ENCODE measurements at places on chromosomes 16 and 17.

- no peak overlapping the region for H3K27ac ChIP-seq
- no peaks in the 10 kb centered on the region for H3K27me3 ChIP-seq
- H3K36me3 ChIP-seq, result no peaks in the 10 kb centered on the region
- H3K4me3 ChIP-seq, result no peak overlapping the region
Observed at GRCh38 chr17:34757611-34758010, 178.2 kb downstream of the TMEM132E start.

DNA sequence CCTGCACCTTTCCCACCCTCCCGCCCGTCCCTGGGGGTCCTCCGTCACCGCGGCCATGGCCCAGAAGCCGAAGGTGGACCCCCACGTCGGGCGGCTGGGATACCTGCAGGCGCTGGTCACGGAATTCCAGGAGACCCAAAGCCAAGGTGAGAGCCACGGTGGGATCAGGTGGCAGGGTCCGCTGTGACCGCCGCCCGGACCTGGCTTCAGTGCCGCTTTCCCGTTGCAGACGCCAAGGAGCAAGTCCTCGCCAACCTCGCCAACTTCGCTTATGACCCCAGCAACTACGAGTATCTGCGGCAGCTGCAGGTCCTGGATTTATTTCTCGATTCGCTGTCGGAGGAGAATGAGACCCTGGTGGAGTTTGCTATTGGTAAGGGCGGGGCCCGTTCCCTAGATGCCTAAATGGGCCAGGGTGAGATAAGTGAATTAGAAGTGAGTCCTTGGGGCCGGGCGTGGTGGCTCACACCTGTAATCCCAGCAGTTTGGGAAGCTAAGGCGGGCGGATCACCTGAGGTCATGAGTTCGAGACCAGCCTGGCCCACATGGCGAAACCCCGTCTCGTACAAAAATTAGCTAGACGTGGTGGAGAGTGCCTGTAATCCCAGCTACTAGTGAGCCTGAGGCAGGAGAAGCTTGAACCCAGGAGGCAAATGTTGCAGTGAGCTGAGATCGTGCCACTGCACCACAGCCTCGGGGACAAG, 617 bp downstream of the ARMC7 start:
- H3K27me3 ChIP-seq, result no peaks in the 10 kb centered on the region
- peak overlapping the region; percentile 87 for H3K4me3 ChIP-seq
- no peaks in the 10 kb centered on the region for H3K36me3 ChIP-seq
- H3K4me1 ChIP-seq, result peaks cover 46% of the 10 kb centered on the region

- H3K27ac ChIP-seq, result peak overlapping the region; percentile 56
- no peaks in the 10 kb centered on the region for H3K27me3 ChIP-seq
- no peak overlapping the region for H3K4me3 ChIP-seq
- DNase-seq, result no peak
- peaks cover 41% of the 10 kb centered on the region for H3K4me1 ChIP-seq
Observed at GRCh38 chr16:30744183-30744582, 4.0 kb upstream of the PHKG2 start.

DNA sequence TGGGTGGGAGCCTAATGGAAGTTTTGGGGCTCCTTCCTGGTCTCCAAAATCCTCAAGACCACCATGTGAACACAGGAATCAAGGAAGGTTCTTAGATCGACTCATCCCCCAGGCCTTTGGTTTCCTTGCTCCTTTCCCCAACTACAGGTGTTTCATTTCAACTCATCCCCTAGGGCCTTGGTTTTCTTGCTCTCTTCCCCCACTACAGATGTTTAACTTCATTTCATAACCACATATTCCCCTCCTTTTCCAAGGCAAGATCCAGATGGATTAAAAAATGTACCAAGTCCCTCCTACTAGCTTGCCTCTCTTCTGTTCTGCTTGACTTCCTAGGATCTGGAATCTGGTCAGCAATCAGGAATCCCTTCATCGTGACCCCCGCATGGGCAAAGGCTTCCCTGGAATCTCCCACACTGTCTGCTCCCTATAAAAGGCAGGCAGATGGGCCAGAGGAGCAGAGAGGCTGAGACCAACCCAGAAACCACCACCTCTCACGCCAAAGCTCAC, at the start of gene CCL11:
TSS of gene CCL11 (plus strand) at position 457 of the 507 bp plus-strand sequence. CDS start 67 bp downstream, outside the sequence.
- no peak for DNase-seq
- no peak within 1 kb of the TSS for H3K4me3 ChIP-seq
- no peaks in the 10 kb centered on the region for H3K27me3 ChIP-seq
- H3K4me1 ChIP-seq, result no peaks in the 10 kb centered on the region
- H3K27ac ChIP-seq, result peak within 1 kb of the TSS; percentile 3

DNA sequence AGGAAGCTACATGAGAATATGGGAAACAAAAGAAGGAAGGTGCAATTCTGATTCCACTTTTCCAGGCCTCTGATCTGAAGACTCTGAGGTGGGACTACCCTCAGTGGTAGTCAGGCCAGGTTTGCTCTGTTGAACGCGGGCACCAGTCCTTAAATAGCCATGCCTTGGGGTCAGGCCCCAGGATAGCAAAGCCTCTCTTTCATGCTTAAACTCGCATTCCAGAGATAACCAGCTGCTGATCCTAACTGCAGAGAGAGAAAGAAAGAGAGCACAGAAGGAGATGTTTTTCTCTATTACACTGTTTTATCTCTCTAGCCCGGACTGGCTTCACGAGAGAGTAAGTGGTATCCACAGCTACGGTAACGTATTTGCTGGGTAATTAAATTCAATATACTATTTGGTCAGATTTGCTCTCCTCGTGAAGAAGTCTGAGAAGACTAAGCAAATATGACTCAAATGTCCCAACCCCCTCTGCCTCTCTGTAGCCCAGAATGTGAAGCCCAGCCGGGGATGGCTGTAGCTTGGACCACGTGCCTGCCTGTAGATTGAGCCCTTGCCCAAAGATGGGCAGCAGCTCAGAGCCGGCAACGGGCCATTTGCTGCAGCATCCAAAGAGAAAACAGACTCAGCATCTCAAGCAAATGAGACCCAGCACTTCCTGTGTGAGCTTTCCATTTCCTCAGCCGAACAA, 122.2 kb downstream of the SMG6 start:
- peak overlapping the region; percentile 90 for H3K27ac ChIP-seq
- peaks cover 10% of the 10 kb centered on the region for H3K36me3 ChIP-seq
- no peaks in the 10 kb centered on the region for H3K27me3 ChIP-seq
- peaks cover 65% of the 10 kb centered on the region for H3K4me1 ChIP-seq
- no peak overlapping the region for H3K4me3 ChIP-seq

DNA sequence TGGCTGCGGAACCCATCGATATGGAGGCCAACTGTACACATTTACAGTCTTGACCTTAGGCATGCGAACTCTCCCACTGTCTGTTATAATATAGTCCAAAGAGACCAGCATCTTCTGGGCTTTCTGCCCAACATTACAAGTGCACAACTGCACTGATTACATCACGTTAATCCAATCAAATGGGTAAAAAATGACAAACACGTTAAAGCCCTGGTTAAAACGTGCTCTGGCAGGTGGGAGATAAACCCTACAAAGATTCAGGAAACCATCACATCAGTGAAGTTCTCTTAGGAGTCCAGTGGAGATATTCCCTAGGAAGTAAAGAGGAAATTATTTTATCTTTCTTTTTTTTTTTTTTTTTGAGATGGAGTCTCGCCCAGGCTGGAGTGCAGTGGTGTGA, 23.7 kb upstream of the XYLT2 start:
- H3K4me3 ChIP-seq, result no peak overlapping the region
- no peak overlapping the region for H3K27ac ChIP-seq
- H3K27me3 ChIP-seq, result no peaks in the 10 kb centered on the region
- H3K4me1 ChIP-seq, result no peaks in the 10 kb centered on the region

DNA sequence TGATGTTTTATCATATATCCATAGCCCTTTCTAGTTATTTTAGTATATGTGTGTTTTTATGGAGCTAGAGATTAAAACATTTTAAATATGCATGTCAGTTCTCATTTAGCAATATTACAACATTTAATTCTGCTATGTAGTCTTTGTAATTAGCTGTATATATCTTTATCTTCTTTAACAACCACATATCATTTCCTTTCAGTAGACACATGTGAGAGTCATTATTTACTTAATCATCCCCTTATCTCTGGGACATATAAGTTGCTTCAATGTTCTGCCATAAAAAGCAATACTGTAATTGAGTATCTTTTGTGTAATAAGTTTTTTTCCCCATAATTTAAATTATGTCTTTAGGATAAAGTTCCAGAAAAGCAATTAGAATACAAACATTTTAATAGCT, 52.0 kb upstream of the CLEC3A start:
- no peak for DNase-seq
- H3K27me3 ChIP-seq, result no peaks in the 10 kb centered on the region
- no peak overlapping the region for H3K27ac ChIP-seq
- H3K4me1 ChIP-seq, result no peaks in the 10 kb centered on the region

- H3K36me3 ChIP-seq, result no peaks in the 10 kb centered on the region
- no peak for DNase-seq
- H3K27ac ChIP-seq, result peak overlapping the region; percentile 95
- H3K27me3 ChIP-seq, result no peaks in the 10 kb centered on the region
- peak overlapping the region; percentile 99 for H3K4me3 ChIP-seq
Observed at GRCh38 chr17:16215002-16215272, 397 bp downstream of the NCOR1 start.

DNA sequence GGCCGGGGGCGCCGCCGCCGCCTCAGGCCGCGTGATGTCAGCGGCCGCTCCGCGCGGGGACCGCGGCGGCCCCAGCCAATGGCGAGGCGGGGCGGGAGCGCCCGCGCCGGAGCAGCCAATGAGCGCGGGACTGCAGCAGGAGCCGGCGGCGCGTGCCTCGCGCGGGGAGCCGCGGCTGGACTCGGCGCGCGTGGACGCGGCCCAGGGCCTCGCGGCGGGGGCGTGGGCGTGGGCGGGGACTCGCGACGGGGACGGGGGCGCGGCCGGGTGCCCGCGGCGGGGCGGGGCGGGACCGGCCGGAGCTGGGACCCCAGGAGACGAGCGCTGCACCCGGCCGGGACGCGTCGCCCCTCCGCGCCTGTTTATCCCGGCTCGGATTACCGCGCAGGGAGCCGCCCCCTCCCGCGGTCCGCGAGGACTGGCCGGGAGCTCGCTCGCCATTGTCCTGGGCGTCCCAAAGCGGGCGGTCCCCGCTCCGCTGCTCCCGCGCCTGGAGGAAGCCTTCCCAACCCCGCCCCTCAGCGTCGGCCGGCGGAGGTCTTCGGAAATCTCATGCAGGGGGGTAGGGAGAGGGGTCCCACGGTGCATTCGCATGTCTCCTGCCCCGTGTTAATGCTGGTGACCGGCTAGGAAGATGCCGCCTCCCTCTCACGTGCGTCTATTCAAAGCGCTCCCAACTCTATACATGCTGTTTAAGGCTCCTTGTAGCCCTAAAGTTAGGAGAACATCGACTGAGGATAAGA, at the start of gene RNF157:
TSS of gene RNF157 (minus strand) at position 33 of the 743 bp plus-strand sequence. CDS start 253 bp downstream, outside the sequence.
- peaks cover 27% of the 10 kb centered on the region for H3K4me1 ChIP-seq
- peak within 1 kb of the TSS; percentile 73 for H3K4me3 ChIP-seq
- peaks cover 55% of the 10 kb centered on the region for H3K27me3 ChIP-seq
- peak within 1 kb of the TSS; percentile 64 for H3K27ac ChIP-seq
- no peak for DNase-seq

- H3K27ac ChIP-seq, result peak overlapping the region; percentile 96
- H3K4me3 ChIP-seq, result peak overlapping the region; percentile 86
- H3K27me3 ChIP-seq, result no peaks in the 10 kb centered on the region
- H3K36me3 ChIP-seq, result no peaks in the 10 kb centered on the region
- DNase-seq, result no peak
Observed at GRCh38 chr17:17681744-17682292, 560 bp downstream of the RAI1 start.

GRCh38 chr16:35182943-35183550, 1723.6 kb downstream of the TP53TG3F start:
- DNase-seq, result peak; percentile 82
- no peak overlapping the region for H3K4me3 ChIP-seq
- no peak overlapping the region for H3K27ac ChIP-seq
- H3K4me1 ChIP-seq, result no peaks in the 10 kb centered on the region
- no peaks in the 10 kb centered on the region for H3K27me3 ChIP-seq

GRCh38 chr17:81553018-81553615, 964 bp upstream of the FAAP100 start:
- peak; percentile 97 for DNase-seq
- peaks cover 51% of the 10 kb centered on the region for H3K36me3 ChIP-seq

GRCh38 chr16:14523632-14524031, 106.4 kb downstream of the PARN start:
- H3K27me3 ChIP-seq, result no peaks in the 10 kb centered on the region
- H3K27ac ChIP-seq, result no peak overlapping the region
- DNase-seq, result no peak
- H3K36me3 ChIP-seq, result no peaks in the 10 kb centered on the region
- no peak overlapping the region for H3K4me3 ChIP-seq
- peaks cover 29% of the 10 kb centered on the region for H3K4me1 ChIP-seq

- no peak overlapping the region for H3K4me3 ChIP-seq
- DNase-seq, result no peak
- H3K36me3 ChIP-seq, result peaks cover 6% of the 10 kb centered on the region
Observed at GRCh38 chr16:27558434-27558833, 8.5 kb downstream of the KATNIP start.

DNA sequence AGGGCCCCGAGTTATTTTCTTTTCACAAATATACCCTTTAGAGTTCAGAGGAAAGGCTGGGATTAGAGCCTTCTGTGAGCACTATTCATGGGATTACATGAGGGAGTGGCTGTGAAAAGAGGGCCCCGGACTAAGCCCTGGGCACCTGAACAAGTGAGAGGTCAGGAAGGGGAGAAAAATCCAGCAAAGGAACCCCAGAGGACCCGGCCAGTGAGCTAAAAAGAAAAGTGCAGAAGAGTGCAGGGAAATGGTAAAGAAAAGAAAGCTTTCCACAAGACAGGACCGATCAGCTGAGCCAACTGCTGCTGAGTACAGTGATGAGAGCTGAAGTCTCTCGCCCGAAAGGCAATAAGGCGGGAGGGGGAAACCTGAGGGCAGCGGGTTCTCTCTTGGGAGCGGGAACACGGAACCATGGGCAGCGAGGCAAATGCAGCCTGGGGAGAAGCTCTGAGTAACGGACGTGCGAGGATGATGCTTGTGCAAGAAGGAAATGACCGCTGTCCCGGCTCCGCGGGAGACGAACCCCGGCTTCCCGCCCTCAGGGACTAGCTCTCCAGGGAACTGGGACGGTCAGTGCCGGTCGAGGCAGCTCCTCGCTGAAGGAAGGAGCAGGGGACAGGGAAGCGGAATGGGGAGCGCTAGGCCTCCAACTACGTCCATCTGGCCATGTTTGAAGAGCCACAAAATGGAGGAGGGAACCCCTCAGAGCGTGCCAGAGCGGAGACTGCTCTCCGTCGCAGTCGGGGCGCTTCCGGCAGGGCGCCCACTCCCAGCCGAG, 665 bp upstream of the ALDH3A2 start:
- H3K4me3 ChIP-seq, result peak overlapping the region; percentile 91
- H3K36me3 ChIP-seq, result no peaks in the 10 kb centered on the region
- DNase-seq, result peak; percentile 94
- H3K27me3 ChIP-seq, result no peaks in the 10 kb centered on the region

- H3K36me3 ChIP-seq, result no peaks in the 10 kb centered on the region
- H3K4me3 ChIP-seq, result no peak overlapping the region
- no peak for DNase-seq
- no peaks in the 10 kb centered on the region for H3K4me1 ChIP-seq
- H3K27me3 ChIP-seq, result no peaks in the 10 kb centered on the region
- H3K27ac ChIP-seq, result no peak overlapping the region
Observed at GRCh38 chr17:33262266-33263123, 30.6 kb downstream of the ASIC2 start.

GRCh38 chr16:86549893-86550190, 5.2 kb downstream of the MTHFSD start:
- DNase-seq, result no peak
- H3K4me3 ChIP-seq, result no peak overlapping the region
- H3K27me3 ChIP-seq, result no peaks in the 10 kb centered on the region
- H3K4me1 ChIP-seq, result peaks cover 17% of the 10 kb centered on the region
- H3K36me3 ChIP-seq, result peaks cover 47% of the 10 kb centered on the region

- no peak overlapping the region for H3K27ac ChIP-seq
- H3K36me3 ChIP-seq, result no peaks in the 10 kb centered on the region
- peaks cover 78% of the 10 kb centered on the region for H3K27me3 ChIP-seq
- H3K4me3 ChIP-seq, result no peak overlapping the region
- H3K4me1 ChIP-seq, result no peaks in the 10 kb centered on the region
- DNase-seq, result no peak
Observed at GRCh38 chr17:74012465-74012864, 191.0 kb upstream of the RPL38 start.

All from esophagus muscularis mucosa (tissue), 4 donors.